ENCODE measurements at places on chromosomes 7 and 10. TPM values are rescaled to one million over a fixed set of nuclear protein-coding genes. Genes with fewer than 3 reads are reported as not detected.

PLEKHA8 gene
- polyA plus RNA-seq, result 4.2 TPM

TMEM229A gene
- not detected for polyA plus RNA-seq

NUP205 gene
- 57.9 TPM for polyA plus RNA-seq

IFIT2 gene
- 0.41 TPM for polyA plus RNA-seq

ACTL6B gene
- polyA plus RNA-seq, result not detected

ORC5 gene
- 10.1 TPM for polyA plus RNA-seq

KCTD7 gene
- 4.3 TPM for polyA plus RNA-seq

SEMA3A gene
- polyA plus RNA-seq, result 6.9 TPM

HOXA9 gene
- 0.03 TPM for polyA plus RNA-seq

SMIM30 gene
- polyA plus RNA-seq, result 46.2 TPM

TRDMT1 gene
- 2.4 TPM for polyA plus RNA-seq

PWWP2B gene
- polyA plus RNA-seq, result 4.3 TPM

All from mammary epithelial cell (primary cell).